ENCODE measurements at places on chromosomes 16 and 17.

DNA sequence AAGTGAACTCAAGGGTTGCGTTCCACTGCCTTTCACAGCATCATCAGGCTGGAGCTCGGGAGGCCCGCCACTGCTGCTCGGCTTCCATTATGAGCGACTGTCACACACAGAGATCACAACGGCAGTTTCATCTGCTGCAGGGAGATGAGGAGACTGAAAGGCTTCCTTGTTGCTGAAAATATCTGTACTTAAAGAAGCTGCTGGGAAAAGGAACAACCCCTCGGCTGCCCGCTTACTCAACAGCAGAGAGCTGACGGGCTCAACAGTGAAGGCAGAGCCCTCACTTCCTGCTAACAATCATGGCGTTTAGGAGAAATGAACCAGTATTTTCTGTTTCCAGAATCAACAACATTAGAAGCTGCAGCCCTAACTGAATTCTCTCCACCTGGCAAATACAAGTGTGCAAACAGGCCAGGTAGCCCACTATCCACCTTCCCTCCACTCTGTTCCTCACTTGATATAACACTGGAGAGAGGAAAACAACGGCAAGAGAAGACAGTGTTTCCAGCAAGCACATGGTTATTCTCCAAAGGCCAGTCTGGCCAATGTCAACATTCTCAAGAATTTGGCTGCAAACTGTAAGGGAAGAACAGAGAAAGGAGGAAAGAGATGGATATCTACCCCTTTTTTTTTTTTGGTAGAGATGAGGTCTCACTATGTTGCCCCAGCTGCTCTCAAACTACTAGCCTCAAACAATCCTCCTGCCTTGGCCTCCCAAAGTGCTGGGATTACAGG lies 33.7 kb downstream of the MBTPS1 start:
- DNase-seq: no peak

DNA sequence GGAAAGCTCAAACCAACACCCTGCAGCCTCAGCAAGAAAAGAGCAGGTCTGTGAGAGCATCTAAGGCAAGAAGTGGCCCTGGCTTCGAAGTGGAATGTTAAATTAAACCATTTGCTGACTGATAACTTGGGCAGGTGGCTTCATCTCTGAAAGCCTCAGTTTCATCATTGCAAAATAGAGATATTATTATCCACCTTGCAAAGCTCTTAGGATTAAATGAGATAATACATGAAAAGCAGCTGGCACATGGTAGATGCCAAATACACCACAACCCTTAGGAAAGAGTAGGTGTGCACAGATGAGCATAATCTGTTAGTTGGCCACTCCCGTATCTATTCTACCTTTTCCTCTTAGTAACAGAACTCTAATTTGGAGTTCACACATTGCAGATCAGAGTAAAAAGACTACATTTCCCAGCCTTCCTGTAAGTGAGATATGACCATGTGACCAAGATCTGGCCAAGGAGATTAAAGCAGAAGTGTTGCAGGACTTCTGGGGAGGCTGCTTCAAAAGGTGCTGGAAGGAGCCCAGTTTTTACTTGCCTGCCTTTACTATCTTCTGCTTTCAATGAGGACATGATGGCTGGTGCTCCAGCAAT lies 288.7 kb downstream of the SOX9 start:
- no peak for DNase-seq

- no peak for DNase-seq
Observed at GRCh38 chr16:63614429-63614828, 1507.4 kb downstream of the CDH11 start.

- no peak for DNase-seq
Observed at GRCh38 chr17:16455997-16456741, 35.8 kb downstream of the LRRC75A start.

DNA sequence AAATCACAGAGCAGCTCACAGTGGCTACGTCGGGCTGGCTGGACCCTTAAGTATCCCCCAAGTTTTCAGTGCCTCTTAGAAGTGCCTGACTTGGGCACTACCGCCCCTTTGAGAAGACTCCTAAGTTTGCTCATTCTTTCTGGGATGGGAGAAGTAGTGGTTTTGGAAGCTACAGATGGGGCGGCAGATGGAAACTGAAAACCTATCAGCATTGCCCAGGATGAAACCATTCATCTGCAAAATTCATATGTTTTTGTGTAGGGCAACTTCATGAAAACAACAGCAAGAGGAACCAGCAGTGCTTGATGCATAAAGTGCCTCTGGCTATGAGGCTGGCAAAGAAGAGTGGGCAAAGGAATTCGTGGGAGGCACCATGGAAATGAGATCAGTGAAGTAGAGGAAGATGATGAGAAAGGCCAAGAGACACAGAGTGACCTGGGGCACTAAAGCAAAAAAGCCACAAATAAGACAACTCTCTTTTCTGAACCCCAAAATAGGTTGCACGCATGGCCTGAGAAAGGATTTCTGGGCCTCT lies 277.1 kb downstream of the XYLT1 start:
- no peak for DNase-seq

- no peak for DNase-seq
Observed at GRCh38 chr17:75439287-75439686, 17.1 kb upstream of the TMEM94 start.

DNA sequence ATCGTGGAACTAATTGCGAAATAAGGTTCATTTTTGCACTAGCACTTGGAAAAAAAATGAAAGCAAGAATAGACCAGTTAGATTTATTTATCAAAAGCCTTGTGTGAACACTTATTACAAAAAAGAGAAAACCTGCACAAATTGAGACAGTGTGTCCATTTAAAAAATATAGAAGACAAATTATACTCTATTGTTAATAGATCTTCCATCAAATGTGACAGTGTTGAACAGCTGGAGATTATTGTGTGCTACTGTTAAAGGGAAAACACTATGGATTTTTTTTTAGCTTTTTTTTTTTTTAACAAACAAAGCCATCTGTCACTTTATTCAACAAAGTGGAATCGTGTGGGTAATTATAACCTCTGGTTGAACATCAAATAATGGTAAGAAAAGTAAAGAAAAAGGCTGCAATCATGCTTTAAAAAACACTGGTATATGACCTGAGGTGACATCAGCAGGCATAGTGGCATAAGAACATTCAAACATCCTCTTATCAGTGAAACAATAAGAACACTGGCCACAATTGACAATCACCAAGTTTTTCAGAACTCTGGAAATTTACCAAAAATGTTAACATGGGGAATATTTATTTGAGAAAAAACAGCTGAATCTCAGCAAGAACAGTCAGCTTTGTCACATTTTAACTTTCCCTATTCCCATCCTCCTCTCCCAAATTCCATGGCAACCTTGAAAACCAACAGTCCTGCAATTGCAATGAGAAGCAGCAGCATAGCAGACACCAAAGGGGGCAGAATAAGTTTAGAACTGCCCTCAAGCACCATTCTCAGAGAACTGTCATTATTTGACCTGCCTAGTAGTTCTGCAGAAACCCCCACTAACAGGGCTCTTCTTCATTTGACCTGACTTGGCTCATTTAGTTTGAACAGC lies 442.3 kb upstream of the MON1B start:
- no peak for DNase-seq

- no peak for DNase-seq
Observed at GRCh38 chr16:381012-381788, 578 bp downstream of the PGAP6 start.

DNA sequence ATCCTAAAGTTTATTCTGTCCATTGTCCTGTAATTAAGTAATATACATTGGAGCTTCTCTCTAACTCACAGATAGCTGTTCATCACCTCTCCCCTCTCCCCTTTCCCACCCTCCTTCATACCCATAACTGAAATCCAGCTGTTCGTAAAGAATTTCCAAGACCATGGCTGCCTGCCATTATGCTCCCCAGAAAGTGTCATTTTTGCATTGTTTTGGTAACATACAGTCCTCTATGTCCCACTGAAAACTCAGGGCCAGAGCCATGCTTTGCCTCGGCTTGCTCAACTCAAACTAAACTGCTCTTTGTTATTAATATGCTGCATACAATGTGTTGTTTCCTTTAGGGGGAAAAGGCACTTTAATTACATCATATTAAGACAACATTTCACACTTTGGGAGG lies 132.0 kb downstream of the MRTFB start:
- DNase-seq: no peak

GRCh38 chr16:16578701-16579100 lies 199.8 kb downstream of the NPIPA7 start:
- no peak for DNase-seq

GRCh38 chr16:84941921-84942320 lies 69.4 kb downstream of the ZDHHC7 start:
- DNase-seq: no peak

DNA sequence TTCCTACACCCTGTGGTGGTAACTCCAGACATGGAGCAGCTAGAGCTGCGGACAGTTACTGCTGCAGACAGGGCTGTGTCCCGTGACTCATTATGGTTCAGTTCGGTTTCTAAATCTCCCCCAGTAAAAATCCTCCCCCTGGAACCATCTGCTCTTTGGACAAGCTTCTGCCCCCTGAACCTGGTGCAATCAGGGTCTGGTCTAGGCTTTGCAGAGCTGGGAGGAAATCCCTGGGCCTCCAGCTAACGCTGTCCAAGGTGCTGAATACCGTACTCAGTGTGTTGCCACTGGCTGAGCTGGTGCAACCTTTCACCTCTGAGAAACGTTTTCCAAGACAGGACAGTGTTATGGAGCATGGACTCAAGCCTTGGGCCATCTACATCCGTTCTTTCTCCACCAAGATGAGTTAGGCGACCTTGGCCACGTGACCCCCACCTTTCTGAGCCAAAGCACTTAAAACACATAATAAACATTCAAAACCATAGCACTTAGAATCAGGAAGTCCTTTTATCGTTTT lies 142.0 kb downstream of the CPPED1 start:
- no peak for DNase-seq

DNA sequence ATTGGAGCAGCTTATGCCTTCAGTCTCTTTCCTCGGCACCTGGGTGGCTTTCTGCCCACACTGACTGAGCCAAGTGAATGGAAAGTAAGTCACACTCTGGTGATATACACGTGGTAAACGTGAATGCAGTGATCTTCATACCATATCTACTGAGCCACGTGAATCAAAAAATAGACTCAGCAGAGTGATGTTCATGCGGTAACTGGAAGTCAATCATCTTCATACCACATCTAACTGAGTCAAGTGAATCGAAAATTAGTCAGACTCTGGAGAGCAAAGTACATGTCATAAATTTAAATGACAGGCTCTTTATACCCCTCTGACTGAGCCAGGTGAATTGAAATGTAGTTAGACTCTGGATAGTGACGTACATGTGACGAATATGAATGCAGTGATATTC lies 47.1 kb upstream of the ARL4D start:
- DNase-seq: no peak

DNA sequence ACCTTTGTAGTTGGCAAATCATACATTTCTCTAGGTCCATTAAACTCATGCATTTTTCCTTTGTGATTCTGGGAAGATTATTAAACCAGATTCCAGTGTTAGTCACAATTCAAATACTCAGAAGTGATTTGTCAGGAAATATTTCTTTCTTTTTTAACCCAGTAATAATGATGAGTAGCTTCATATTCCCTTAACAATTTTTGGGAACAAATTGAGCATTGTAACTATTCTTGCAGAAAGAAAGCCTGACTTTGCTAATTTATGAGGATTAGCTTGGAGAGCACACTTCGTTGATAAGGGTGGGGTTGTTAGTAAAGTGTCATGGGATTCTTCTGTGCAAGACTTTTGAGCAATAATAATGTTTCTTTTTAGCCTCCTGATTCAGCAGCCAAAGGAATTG lies 18.7 kb upstream of the KRT24 start:
- no peak for DNase-seq

- DNase-seq: no peak
Observed at GRCh38 chr17:6450926-6451832, 6.9 kb downstream of the PIMREG start.

- DNase-seq: no peak
Observed at GRCh38 chr17:41518031-41518430, 659 bp downstream of the KRT15 start.

GRCh38 chr16:54928411-54929089 lies 2.1 kb upstream of the IRX5 start:
- DNase-seq: no peak

DNA sequence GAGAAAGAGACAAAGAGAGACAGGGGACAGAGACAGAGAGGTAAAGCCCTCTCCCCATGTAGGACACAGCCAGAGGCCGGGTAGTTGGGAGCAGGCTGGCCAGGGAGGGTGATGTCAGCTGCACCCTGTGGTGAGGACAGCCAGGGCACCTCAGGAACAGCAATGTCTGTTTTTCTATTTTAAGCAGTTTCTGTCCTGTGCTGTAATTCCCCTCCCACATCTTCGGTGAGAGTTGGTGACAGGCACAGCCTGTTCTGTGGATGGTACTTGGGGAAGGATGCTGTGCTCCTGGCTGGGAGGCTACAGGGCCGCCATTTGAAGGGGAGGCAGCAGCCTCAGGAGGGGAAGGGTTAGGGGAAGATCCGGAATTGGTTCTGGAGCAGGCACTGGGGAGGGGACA lies 163.5 kb downstream of the SDK2 start:
- DNase-seq: no peak

- DNase-seq: no peak
Observed at GRCh38 chr17:7886227-7887037, 2.2 kb upstream of the CHD3 start.

DNA sequence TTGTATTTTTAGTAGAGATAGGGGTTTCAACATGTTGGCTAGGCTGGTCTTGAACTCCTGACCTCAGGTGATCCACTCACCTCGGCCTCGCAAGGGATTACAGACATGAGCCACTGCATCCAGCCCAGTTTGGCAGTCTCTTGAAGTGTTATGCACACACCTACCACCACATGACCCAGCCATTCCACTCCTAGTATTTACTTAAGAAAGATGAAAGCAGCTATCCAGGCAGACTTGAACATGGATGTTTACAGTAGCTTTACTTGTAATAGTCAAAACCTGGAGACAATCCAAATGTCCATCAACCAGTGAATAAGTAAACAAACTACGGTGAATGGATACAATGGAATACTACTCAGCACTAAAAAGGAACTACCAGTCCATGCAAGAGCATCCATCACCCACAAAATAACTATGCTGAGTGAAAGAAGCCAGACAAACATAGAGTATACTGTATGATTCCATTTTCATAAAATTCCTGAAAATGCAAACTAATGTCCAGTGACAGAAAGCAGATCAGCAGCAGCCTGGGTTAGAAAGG lies 37.8 kb upstream of the RASD1 start:
- no peak for DNase-seq

DNA sequence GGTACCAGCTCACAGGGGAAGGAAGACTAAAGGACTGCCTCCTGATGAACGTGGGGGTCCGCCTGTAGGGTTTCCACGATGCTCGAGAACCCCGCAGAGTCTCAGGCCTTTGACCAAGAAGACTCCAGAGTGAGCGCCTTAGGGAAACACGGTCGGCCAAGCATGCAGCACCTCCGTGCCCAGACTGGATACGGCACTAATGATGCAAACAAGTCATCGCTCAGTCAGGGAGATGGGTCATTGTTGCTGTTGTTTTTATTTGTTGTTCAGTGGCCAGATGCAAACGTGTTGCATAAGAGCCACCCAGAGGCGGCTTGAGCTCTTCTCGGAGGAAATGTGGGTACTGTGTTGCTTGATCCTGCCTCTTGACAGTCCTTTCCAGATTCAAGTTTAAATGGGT lies 19.3 kb upstream of the RBFOX3 start:
- no peak for DNase-seq

GRCh38 chr17:65550758-65551157 lies 10.7 kb downstream of the AXIN2 start:
- DNase-seq: no peak
